ENCODE measurements at places on chromosomes 4 and X.

- DNase-seq: no peak
These were observed 58.5 kb downstream of the RTL9 start for GRCh38 chrX:110417128-110417527.

GRCh38 chr4:184030036-184030435, 124.9 kb downstream of the STOX2 start:
- DNase-seq: no peak

DNA sequence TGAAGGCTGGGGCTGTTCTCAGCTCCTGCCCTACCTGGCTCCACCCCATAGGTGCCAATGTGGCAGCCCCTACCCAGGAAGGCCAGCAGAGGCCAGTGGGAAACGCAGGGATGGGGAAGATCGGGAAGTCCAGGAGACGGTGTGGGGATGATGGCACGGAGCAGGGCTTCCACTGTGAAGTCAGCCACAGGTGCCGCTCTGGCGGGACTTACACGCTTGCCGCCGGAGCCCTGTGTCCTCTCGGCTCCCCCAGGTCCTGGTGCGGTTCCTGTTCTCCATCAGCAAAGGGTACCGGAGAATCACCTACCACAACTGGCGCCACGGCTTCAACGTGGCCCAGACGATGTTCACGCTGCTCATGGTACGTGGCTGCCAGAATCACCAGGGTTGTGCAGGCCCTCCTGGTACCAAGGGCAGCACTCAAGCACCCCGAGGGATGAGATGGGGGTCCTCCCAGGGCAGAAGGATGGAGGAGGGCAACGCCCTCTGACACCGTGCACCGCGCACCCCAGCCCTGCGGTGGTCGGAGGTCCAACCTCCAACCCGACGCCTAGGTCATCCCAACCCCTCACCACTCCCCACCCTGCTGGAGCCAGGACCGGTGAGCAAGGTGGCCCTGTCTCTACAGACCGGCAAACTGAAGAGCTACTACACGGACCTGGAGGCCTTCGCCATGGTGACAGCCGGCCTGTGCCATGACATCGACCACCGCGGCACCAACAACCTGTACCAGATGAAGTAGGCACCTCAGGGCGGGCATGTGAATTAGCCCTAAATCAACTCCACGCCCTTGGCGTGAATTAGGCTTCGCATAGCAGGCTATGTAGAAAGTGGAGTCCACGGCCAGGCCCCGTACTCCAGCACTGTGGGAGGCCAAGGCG, 12.0 kb downstream of the ATP5ME start:
- DNase-seq: peak; percentile 17

DNA sequence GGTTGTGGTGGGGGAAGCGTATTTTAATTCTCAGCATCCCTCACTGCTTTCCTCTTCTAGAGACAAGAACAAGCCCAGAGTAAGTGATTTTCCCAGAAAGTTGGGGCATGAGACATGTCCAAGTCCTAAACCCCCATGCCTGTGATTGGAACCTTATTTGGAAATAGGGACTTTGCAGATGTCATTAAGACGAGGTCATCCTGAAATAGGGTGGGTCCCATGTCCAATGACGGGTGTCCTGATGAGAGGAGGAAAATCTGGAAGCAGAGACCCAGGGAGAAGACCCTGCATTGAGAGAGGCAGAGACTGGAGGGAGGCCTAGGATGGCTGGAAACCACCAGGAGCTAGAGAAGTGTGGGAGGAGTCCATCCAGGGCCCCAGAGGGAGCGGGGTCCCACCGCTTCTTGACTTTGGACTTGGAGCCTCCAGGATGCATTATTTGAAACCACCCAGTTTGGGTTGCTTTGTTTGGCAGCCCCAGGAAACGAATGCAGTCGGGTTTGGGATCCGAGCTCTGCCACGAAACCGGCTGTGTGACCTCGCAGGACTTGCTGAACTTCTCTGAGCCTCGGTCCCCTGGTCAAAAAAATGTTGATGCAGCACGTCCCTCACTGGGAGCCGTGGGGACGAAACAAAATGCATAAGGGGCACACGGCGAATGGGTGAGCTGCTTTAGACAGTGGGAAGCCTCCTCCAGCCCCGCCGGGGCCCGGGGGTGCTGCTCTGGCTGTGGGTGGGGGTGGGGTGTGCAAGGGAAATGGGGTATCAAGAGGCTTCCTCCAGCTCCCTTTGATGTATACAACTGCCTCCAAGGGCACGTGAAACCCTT, 113.9 kb downstream of the CPZ start:
- peak; percentile 8 for DNase-seq

DNA sequence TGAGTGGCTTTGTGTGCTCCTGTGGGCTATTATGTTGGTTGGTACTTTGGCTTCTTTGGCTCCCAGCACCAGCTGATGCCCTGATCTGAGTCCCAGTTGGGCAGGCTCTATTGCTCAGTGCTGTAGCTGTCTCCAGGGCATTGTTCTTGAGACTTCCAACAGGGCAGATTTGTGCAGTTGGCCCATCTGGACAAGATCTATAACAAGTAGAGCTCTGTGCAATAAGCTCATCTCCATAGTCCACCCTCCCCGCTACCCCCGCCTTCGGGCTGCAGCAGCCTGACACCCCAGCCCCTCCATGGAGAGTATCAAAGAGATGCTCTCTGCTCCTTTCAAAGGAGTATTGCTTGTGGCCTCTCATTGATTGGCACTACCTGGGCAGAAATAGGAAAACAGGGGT, 5.8 kb upstream of the TMEM31 start:
- no peak for DNase-seq

GRCh38 chr4:69147334-69147733, 51.1 kb downstream of the UGT2B7 start:
- no peak for DNase-seq

DNA sequence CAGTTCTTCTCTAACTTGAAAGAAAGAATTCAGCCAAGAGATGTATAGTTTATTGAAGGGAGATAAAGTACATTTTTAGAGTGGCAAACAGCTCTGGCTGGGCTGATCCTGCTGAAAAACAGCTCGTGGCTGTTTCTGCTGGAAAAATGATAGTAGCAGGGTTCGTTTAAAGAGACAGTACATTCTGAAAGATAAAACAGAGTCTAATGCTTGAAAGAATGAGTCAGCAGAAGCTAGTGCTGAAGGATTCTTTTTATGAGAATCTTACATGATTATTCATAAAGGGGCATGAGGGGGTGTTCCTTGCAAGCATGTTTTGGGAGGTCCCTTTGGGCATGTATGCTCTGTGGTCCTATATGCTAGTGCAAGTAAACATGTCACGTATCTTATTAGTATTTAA, 790.0 kb downstream of the PCDH18 start:
- DNase-seq: no peak

GRCh38 chr4:144709159-144709558, 63.2 kb downstream of the HHIP start:
- DNase-seq: no peak

DNA sequence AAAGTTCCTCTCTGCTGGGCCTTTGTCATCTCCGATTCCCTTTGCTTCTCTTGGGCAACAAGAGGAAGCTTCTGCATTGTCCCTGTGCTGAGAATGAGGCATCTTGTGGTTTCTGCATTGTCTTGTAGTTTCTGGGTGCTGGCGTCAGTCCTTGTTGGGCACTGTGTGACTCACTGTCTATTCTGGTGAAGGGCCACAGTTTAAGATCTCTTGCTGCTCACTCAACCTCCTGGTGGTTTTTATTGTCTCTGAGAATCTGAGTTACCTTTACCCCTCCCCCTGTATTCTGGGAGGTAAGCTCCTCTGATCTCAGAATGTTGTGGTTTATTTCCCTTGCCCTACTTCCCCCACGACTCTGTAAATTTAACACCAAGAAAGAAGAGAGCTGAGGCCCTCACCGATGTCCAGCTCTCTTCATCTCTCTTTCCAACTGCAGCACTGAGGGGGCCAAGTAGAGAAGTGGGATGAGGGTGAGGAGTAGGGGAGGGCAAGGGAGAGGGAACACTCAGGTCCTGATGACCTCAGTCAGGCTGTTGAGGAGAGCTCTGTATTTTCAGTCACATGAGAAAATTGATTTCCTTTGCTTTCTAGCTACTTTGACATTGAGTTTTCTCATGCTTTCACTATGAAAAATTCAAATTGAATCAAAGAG, 441.6 kb upstream of the PITX2 start:
- DNase-seq: no peak

DNA sequence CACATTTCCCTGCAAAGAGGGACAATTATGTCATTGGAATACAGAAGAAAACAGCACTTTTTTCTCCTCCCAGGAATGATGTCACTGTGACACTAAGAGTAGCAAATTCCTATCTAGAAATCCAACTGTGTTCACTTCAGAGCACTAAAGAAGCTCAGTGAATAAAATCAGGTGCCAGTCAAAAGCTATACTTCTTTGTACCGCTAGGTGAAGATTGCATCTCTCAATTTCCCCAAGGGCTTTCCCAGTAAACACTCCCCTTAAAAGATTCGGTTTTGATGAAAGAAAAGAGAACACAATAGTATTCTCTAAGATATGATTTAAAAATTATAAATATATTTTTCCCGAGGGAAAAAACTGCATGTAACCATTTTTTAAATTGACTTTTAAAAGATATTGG, 104.7 kb upstream of the MID1 start:
- DNase-seq: no peak

- DNase-seq: no peak
These were observed 53.9 kb upstream of the SORBS2 start for GRCh38 chr4:185865901-185866328.

DNA sequence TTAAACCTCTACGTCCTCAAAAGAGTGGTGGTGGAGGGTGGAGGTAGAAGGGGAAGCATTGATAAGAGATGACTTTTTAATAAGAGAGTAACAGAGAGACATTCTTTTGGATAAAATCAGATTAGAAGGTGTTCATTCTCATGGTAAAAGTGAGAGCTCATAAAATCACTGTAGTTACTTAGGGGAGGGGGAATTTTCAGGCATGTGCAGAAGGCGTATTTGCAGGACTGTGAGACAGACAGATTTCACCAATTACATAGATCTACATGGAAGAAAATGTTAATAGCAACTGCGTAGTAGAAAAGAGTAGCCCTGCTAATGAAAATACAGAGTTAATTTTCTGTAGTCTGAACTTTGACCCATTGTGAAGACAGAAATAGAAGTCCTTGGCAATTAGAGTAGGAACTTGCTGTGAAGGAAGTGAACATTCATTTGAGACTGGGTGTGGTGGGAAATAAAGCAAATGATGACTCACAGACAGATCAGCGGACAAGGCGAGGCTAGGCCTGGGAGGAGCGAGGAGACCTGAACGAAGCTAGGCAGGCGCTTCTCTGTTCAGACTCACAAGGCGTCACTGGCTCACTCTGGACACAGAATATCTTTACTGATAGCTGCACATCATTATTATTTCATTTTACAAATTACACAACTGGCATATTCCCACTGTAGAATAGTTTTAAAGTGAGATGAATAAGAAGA, 57.2 kb upstream of the FAM9C start:
- DNase-seq: peak; percentile 57

GRCh38 chrX:138690591-138690990, 20.9 kb downstream of the FGF13 start:
- DNase-seq: no peak

- DNase-seq: no peak
These were observed 23.7 kb downstream of the YTHDC1 start for GRCh38 chr4:68326141-68326540.

DNA sequence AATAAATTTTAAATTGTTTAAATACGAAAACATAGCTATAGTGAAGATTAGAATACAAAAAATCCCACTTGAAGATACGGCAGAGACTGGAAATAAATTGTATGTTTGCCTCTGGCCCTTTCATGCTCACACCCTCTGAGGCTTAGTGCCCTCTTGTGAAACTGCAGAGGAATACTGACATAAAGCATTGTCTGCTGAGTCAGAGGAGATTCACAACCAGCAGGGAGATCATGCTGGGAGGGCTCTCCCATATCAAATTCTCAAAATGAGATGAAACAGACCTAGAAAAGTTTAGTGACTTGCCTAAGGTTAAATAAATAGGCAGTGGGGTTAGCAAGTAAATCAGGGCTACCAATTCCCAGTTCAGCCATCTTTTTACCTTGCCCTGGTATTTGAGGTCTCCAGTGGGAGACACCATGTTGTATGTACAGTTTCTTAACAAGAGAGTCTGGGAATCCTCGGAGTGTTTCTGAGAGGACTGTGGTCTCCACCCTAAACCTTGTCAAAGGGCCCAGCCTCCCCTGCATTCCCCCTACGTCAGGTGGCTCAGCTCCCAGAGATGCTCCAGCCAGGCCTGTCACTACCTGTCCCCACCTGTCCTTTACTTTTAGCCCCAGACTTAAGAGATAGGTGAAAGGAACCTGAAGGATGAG, 581.4 kb upstream of the DIPK2B start:
- no peak for DNase-seq

- DNase-seq: peak; percentile 33
These were observed 44.2 kb upstream of the TMEM131L start for GRCh38 chr4:153421941-153422340.

DNA sequence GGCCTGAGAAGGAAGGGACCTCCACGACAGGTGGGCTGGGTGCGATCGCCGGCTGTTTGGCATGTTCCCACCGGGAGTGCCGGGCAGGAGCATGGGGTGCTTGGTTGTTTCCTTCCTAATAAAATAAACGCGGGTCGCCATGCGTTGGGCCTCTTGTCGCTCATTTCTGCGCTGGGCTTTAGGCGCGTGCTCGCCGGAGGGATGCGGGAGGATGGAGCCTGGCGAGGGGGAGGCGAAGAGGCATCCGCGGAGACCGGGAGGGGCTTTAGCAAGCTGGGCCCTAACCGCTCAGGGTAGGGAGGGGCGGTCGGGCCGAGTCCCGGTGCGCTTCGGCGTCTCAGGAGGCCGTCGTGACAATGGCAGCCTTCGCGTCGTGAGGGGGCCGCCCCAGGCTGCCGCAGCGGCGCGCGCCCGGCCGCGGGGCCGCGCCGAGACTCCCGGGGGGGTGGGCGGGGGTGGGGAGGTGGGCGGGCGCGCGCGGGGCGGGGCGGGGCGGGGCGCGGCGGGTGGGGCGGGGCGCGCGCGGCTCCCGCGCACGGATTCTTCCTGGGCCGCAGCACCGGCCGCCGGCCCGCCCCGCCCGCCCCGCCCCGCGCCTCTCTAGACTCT, 476 bp upstream of the GDI1 start:
- peak; percentile 64 for DNase-seq

DNA sequence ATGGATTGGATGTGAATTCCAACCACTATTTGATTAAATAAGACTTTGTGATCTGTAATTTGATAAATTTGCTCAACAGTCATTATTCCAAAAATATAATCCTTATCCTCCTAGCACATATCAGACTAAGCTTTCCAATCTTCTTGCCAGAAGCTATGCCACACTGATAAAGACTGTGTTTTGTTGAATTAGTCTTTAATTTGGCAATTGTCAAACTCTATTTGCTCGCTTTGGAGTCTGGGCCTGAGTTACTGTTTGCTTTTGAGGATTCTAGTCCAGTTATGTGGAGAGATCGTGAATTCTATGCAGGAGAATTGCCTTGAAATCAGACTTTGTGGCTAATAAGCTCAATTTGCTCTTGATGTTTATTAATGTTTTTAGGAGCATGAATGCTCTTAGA, 10.9 kb upstream of the RNF150 start:
- DNase-seq: no peak

All from activated naive CD4-positive, alpha-beta T cell treated with anti-CD3 and anti-CD28 coated beads, Interleukin-2, amount 10 ng/mL, durations not matched to agents 7 days and 5 days (primary cell).